Calu3 (cell line): ENCODE measurements at places on chromosomes 16 and 17.

- no peak for DNase-seq
- no peak overlapping the region for H3K4me3 ChIP-seq
- H3K27ac ChIP-seq = no peak overlapping the region
Measured at GRCh38 chr17:16371742-16372141, 9.1 kb upstream of the UBB start.

DNA sequence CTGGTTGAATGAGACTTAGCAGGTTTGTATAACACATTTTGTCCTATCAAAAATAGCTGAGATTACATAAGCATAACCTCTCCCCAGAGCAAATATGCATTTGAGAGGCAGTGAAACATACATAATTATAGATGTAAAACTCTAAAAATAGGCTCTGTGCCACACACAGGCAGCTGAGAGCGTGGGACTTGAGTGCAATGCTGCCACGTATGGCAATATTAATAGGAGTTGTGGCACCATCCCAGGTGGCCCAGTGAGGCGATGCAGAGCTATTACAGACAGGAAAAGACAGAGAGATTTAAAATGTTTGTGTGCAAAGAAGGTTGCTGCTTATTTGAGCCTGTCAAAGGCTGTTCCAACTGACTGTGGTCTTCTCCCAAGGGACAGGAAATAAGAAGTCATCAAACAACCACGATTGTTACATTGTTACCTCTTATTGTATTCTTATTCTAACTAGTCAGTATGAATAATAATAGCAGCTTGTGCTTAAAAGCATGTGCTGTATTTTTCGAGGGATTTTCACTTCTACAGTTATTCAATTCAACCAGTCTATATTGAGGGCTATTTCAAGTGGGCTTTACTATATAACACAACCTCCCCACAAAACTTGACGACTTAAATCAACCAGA lies 116.5 kb downstream of the SALL1 start:
- H3K36me3 ChIP-seq = no peaks in the 10 kb centered on the region
- peaks cover 50% of the 10 kb centered on the region for H3K27me3 ChIP-seq
- no peak overlapping the region for H3K4me3 ChIP-seq
- no peak for DNase-seq
- H3K27ac ChIP-seq = no peak overlapping the region
- no peaks in the 10 kb centered on the region for H3K4me1 ChIP-seq

GRCh38 chr17:47119746-47120520 lies 69.2 kb downstream of the CDC27 start:
- H3K36me3 ChIP-seq = peaks cover 63% of the 10 kb centered on the region
- H3K27me3 ChIP-seq = no peaks in the 10 kb centered on the region
- no peak for DNase-seq
- H3K4me1 ChIP-seq = no peaks in the 10 kb centered on the region
- H3K4me3 ChIP-seq = no peak overlapping the region
- H3K27ac ChIP-seq = no peak overlapping the region

GRCh38 chr17:59149051-59149450 lies 5.9 kb downstream of the SKA2 start:
- no peaks in the 10 kb centered on the region for H3K27me3 ChIP-seq
- H3K4me3 ChIP-seq = no peak overlapping the region
- H3K4me1 ChIP-seq = peaks cover 15% of the 10 kb centered on the region
- peaks cover 6% of the 10 kb centered on the region for H3K36me3 ChIP-seq
- no peak overlapping the region for H3K27ac ChIP-seq

DNA sequence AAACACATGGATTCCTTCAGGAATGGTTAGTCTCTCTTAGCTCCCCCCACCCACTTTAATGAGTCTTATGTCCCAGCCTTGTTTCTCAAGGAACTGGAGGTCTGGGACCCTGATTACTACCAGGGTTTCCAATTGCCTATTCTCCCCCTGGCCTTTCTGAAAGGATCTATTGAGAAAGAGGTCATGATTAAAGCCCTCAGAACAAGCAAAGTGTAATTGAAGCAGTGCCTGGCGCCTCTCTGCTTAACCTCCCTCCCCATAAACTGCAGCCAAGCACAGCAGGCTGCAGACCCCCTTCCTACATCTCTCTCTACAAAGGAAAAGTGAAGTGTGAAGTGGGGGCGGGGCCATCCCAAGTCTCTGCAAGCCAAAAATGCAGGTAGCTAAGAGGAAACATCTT lies 159.7 kb upstream of the CDH11 start:
- H3K27ac ChIP-seq = no peak overlapping the region
- no peaks in the 10 kb centered on the region for H3K4me1 ChIP-seq
- no peak overlapping the region for H3K4me3 ChIP-seq
- no peak for DNase-seq

GRCh38 chr17:48570325-48571023 lies 7.7 kb downstream of the HOXB4 start:
- peak overlapping the region; percentile 66 for H3K27ac ChIP-seq
- DNase-seq = no peak
- H3K27me3 ChIP-seq = no peaks in the 10 kb centered on the region
- H3K4me1 ChIP-seq = peaks cover 32% of the 10 kb centered on the region

DNA sequence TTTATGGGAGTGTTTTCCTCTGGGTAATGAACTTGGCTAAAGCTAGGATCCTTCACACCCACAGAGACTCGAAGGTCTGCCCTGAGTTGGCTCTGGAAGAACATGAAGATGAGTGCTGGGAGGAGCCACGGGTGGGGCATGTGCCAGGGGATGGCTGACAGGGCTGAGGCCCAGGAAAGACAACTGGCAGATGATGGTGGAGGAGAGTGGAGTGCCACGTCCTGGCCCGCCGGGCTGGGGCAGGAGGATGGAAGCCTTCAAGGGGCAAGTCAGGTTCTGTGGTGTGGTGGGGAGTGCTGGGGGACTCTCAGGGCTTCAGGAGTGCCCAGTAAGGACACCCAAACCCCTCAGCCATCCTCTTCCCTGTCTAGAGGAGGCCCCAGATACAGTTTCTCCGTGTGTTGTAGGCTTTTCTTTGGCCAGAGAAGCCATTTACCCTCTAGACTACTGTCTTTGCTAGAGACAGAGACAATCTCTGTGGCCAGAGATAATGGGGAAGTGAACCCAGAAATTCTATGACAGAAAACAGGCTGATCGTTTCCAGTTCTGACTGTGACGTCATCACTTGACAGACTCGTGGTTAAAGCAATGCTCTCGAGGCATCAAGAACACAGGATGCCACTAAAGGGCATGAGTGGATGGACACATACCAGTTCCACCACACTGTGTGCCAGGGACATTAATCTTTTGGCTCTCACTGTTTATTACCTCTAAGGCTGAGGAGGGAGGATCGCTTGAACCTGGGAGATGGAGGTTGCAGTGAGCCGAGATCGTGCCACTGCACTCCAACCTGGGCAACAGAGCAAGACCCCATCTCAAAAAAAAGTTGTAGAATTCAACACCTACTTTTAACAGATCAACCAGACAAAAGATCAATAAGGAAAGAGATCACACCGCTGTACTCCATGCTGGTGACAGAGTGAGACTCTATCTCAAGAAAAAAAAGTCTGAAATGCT lies 18.6 kb upstream of the SLC5A10 start:
- DNase-seq = no peak
- no peak overlapping the region for H3K27ac ChIP-seq
- H3K27me3 ChIP-seq = no peaks in the 10 kb centered on the region
- H3K4me1 ChIP-seq = peaks cover 3% of the 10 kb centered on the region
- peaks cover 4% of the 10 kb centered on the region for H3K36me3 ChIP-seq

- H3K4me1 ChIP-seq = peaks cover 6% of the 10 kb centered on the region
- DNase-seq = no peak
- no peaks in the 10 kb centered on the region for H3K36me3 ChIP-seq
- H3K4me3 ChIP-seq = no peak overlapping the region
- peaks cover 8% of the 10 kb centered on the region for H3K27me3 ChIP-seq
- no peak overlapping the region for H3K27ac ChIP-seq
Measured at GRCh38 chr17:71926746-71927398, 193.9 kb upstream of the SOX9 start.

DNA sequence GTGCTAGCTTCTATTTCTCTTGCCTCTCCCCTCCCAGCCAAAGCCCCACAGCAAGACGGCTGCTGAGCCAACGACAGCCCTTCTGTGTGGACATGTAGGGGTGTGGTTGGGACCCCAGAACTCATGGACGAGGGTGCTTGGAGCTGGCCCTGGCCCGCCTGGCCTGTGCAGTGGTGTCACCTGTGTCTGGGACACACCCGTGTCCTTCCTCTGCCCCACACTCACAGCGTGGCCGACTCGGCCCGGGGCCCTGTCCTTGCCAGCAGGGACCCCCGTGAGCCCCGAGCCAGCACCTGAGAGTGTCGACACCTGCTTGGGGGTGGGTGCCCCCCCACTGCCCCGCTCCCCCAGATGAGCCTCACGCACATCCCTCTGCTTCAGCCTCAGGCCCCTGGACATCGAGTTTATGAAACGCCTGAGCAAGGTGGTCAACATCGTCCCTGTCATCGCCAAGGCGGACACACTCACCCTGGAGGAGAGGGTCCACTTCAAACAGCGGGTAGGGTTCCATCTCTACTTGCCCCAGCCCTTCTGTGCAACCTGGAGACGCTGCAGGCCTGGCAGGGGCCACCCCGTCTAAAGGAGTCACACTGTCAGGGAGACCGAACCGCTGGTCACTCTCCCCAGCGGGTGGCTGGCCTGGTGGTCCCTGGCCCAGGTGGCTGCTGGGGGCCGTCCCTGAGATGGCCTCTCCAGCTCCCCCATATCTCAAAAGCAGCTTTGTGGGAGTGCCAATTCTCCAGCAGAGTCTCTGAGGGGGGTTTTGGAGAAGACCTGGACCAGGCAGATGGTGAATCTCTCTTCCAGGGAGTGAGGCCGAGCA lies 349.8 kb downstream of the SEC14L1 start:
- H3K4me1 ChIP-seq = no peaks in the 10 kb centered on the region
- H3K27me3 ChIP-seq = no peaks in the 10 kb centered on the region
- H3K27ac ChIP-seq = no peak overlapping the region
- DNase-seq = no peak
- H3K4me3 ChIP-seq = no peak overlapping the region

- no peaks in the 10 kb centered on the region for H3K36me3 ChIP-seq
- no peak overlapping the region for H3K4me3 ChIP-seq
- DNase-seq = no peak
- H3K27ac ChIP-seq = no peak overlapping the region
Measured at GRCh38 chr17:27984404-27984803, 58.1 kb upstream of the NLK start.

GRCh38 chr17:16086957-16087356 lies 87.3 kb downstream of the TTC19 start:
- no peaks in the 10 kb centered on the region for H3K4me1 ChIP-seq
- peaks cover 3% of the 10 kb centered on the region for H3K36me3 ChIP-seq
- H3K27me3 ChIP-seq = no peaks in the 10 kb centered on the region
- DNase-seq = no peak
- no peak overlapping the region for H3K27ac ChIP-seq

GRCh38 chr16:66127459-66128370 lies 238.8 kb upstream of the CDH5 start:
- DNase-seq = no peak
- no peaks in the 10 kb centered on the region for H3K4me1 ChIP-seq
- no peak overlapping the region for H3K27ac ChIP-seq
- H3K4me3 ChIP-seq = no peak overlapping the region
- peaks cover 74% of the 10 kb centered on the region for H3K27me3 ChIP-seq

- no peak for DNase-seq
- no peaks in the 10 kb centered on the region for H3K27me3 ChIP-seq
- no peaks in the 10 kb centered on the region for H3K36me3 ChIP-seq
Measured at GRCh38 chr17:43442711-43443110, 41.1 kb upstream of the DHX8 start.

DNA sequence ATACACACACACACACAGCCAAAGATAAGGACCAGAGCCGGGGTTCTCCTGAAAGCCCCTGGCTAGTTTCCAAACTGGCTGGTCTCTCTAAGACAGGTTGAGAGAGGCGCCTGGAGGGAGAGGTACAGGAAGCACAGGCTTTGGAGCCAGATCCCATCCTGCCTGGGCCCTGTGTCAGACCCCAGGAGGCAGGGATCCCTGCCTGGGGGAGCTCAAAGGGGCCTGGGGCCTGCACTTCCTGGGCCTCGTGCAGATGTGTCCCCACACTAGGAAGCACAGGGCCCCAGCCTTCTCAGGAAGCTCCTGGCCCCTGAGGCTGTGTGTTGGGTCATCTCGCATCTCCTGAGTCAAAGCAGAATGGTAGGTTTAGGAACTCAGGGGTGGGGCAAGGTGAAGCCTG lies 16.0 kb downstream of the SLC5A10 start:
- H3K36me3 ChIP-seq = peaks cover 12% of the 10 kb centered on the region
- no peak overlapping the region for H3K27ac ChIP-seq
- no peaks in the 10 kb centered on the region for H3K27me3 ChIP-seq
- peaks cover 14% of the 10 kb centered on the region for H3K4me1 ChIP-seq
- DNase-seq = no peak
- no peak overlapping the region for H3K4me3 ChIP-seq

- no peak overlapping the region for H3K27ac ChIP-seq
- H3K4me3 ChIP-seq = no peak overlapping the region
- DNase-seq = no peak
- no peaks in the 10 kb centered on the region for H3K27me3 ChIP-seq
- no peaks in the 10 kb centered on the region for H3K4me1 ChIP-seq
Measured at GRCh38 chr16:78738557-78738956, 639.1 kb downstream of the WWOX start.

DNA sequence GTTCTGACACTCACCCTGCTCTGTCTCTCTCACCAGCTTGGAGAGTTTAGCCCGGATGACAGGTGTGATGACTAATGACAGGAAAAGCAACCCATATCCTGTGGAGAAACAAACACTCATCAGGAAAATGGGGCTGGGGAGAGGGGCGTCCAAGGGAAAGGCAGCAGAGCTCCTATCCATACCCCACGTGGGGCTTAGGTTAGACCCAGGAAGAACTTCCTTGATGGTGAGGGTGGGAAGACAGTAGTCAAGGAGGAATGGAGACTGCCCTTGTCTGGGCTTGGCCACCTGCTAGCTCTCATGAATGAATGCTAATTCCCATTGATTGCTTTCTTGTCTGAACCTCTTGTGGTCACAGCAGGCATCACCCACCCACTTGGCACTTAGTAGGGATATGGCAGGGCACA lies 3.8 kb downstream of the SLC46A1 start:
- no peak overlapping the region for H3K27ac ChIP-seq
- H3K4me1 ChIP-seq = no peaks in the 10 kb centered on the region
- H3K4me3 ChIP-seq = no peak overlapping the region
- peaks cover 24% of the 10 kb centered on the region for H3K36me3 ChIP-seq

- peak within 1 kb of the TSS; percentile 96 for H3K27ac ChIP-seq
- no peaks in the 10 kb centered on the region for H3K27me3 ChIP-seq
- peaks cover 13% of the 10 kb centered on the region for H3K4me1 ChIP-seq
Measured at GRCh38 chr17:44829523-44830358, at the start of gene GJC1. TSS of gene GJC1 (minus strand) at chr17:44830287. CDS start at chr17:44805817, 24,470 bp downstream.

GRCh38 chr17:49603238-49603637 lies 27.6 kb downstream of the NXPH3 start:
- H3K4me1 ChIP-seq = no peaks in the 10 kb centered on the region
- DNase-seq = no peak
- no peak overlapping the region for H3K27ac ChIP-seq
- no peaks in the 10 kb centered on the region for H3K27me3 ChIP-seq
- H3K4me3 ChIP-seq = no peak overlapping the region

- no peak overlapping the region for H3K27ac ChIP-seq
- H3K4me3 ChIP-seq = no peak overlapping the region
- H3K27me3 ChIP-seq = no peaks in the 10 kb centered on the region
- H3K4me1 ChIP-seq = peaks cover 15% of the 10 kb centered on the region
Measured at GRCh38 chr16:85057948-85058347, 30.4 kb downstream of the KIAA0513 start.

GRCh38 chr16:83969771-83970429 lies 1.9 kb downstream of the NECAB2 start:
- H3K27ac ChIP-seq = no peak overlapping the region
- no peaks in the 10 kb centered on the region for H3K4me1 ChIP-seq

GRCh38 chr17:27504188-27504995 lies 48.1 kb downstream of the KSR1 start:
- no peaks in the 10 kb centered on the region for H3K36me3 ChIP-seq
- peaks cover 14% of the 10 kb centered on the region for H3K4me1 ChIP-seq
- no peak overlapping the region for H3K27ac ChIP-seq
- H3K4me3 ChIP-seq = no peak overlapping the region
- H3K27me3 ChIP-seq = no peaks in the 10 kb centered on the region
